Fibroblast of upper back skin (primary cell): ENCODE measurements at places on chromosomes 12 and 14.

DNA sequence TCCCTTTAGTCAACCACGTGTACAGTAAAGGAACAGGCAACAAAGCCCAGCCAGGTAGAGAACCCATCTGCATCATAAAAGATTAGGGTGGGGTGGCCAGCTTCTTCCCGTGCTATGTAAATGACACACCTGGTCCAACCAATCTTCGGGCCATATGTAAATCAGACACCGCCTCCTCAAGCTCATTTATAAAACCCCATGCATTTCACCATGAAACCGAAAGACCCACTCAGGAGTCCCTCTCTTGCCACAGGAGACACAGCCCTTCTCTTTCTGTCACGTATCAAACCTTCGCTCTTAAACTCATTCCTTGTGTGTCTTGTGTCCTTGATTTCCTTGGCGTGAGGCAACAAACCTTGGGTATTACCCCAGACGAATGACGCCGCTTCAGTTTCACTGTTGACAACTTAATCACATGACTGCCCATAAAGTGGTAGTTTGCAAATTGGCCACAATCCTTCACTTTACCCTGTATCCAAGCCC is 59.8 kb upstream of the TBPL2 start:
- DNase-seq = no peak

GRCh38 chr12:29159661-29160060 is 10.6 kb downstream of the FAR2 start:
- no peak for DNase-seq

DNA sequence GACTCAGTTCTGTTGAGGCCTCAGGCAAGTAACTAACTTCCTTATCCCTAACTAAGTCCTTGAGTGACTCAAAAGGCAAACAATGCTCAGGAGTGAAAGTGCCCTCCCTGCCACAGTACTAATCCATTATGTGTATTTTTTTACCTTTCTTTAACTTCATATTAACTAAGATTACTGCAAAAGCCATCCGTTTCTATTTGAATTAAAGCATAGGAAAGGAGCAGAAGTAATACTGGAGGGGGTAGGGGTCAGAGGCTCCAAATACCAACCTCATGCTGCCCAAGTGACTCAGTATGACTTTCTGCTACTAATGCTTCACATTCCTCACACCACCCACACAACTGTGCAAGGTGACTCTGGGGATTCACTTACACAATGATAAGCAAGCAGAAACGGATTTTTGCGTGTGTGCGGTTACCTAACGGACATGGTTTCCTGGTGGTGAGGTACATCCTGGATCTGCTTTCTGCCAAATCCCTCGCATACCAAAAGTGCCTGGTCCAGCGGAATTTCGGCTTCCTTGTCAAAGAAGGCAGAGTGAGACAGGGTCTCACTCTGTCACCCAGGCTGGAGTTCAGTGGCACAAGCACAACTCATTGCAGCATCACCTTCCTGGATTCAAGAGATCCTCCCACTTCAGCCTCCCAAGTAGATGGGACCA is 25.1 kb downstream of the MOK start:
- DNase-seq = peak; percentile 93

DNA sequence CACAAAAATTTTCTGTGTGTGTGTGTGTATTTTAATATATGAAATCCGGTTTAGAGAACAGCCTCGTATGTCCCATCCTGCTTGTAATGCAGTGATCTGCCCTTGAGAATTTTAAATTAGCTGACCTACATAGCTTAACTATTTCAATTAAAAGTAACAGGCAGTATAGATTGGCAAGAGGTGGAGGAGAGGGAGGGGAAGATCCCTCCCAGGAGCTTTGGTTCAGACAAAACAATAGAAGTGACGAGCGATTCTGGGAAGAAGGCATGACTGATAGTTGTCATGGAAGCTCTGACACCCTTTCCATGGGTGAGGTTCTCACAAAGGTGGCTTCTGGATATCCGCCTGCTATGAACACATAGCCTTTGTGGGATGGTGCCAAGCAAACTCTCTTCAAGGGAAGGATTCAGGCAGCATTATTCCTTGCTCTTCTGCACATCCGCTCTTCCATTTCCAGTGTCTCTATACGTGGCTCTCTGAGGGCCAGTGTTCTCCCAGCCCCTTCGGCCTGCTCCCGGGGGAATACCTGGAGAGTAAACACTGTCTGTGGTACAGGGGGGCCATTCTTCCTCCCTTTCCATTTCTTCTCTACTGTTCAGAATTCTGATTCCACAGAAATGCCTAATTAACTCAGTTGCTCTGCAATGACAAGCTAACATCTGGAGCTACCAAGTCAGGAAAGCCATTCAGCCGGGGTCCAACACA is 182.0 kb downstream of the CACNA1C start:
- no peak for DNase-seq

- DNase-seq = peak; percentile 4
Observed at GRCh38 chr12:13780453-13780852, 200.9 kb downstream of the GRIN2B start.

DNA sequence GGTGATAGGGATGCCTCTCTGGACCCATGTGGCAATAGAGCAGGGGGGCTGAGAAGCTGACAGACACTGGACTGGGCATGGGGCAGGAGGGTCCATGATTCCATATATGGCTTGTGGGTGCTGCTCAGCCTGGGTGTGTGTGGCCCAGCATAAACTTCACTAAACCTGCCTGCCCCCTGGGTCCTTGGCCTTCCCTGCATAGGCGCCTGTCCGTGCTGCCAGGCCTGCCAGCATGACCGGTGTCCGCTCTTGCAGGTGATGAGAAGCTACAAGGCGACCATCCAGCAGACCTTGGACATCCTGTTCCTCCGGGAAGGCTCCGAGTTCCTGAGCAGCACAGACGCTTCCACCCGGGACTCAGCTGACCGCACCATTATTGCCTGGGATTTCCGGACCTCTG is 61.6 kb downstream of the BEGAIN start:
- no peak for DNase-seq

- DNase-seq = no peak
Observed at GRCh38 chr12:948238-948637, 1.3 kb downstream of the RAD52 start.

DNA sequence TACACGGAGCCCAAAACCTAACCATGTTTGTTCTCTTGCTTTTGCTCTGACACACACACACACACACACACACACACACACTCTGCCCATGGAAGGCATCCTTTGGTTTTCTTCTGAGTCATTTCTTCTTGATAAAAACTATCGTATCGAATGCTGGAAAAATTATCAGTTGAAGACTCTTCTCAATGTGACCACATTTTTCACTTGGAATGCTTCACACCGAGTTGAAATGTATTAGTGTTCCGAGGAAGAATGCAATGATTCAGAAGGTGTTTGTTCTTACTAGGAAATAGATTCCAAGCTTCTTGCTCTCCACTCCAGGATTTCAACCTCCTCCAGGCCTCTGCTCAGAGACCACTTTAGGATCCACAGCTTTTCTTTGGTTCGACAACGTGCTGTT is 226.3 kb downstream of the MON2 start:
- DNase-seq = peak; percentile 97

GRCh38 chr12:51622564-51622963 is 31.5 kb downstream of the SCN8A start:
- peak; percentile 73 for DNase-seq

DNA sequence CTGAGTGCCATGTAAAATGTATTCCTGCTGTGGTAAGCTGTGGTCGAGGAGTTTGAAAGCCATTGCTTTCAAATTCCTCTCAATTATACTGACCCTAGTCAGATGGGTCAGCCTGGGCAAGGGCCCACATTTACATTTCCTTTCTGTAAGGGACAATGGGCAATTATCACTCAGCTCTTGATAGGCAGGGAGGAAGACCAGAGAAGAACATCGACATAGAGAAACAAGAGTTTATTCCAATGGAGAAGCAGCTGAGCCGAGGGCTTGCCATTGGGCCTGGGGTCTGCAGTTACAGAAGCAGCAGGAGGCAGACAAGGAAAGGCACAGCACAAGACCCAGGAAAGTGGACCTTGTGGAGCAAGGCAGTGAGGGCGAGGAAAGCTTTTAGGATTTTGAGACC is 9.7 kb downstream of the NRIP2 start:
- no peak for DNase-seq

DNA sequence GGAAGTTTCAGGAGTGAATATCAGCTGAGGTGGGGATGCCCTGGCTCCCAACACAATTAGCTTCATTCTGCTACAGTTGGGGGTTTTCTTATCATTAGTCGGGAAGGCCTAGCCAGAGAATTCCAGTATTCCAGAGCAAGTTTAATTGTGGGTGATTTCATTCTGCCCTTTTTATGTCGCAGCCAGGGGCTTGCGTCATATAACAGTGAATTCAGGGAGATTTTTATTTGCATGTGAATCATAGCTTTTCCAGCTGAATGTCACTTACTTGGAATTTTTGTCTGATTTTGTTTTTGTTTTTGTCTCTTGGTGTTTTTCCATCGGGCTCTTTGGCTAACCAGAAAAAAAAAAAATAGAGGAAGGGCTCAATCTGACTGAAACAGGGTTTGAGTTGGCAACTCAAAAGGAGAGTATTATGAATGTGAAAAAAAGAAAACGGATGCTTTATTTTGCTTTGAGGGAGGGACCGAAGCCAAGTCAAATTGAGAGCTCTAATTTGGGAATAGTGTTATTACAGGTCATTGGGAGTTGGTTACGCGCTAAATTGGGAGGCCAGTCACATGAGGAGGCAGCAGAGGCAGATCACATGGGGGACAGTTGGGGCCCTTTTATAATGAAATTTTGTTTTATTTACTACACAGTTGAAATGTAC is 119.4 kb downstream of the SAMD4A start:
- DNase-seq = peak; percentile 79

DNA sequence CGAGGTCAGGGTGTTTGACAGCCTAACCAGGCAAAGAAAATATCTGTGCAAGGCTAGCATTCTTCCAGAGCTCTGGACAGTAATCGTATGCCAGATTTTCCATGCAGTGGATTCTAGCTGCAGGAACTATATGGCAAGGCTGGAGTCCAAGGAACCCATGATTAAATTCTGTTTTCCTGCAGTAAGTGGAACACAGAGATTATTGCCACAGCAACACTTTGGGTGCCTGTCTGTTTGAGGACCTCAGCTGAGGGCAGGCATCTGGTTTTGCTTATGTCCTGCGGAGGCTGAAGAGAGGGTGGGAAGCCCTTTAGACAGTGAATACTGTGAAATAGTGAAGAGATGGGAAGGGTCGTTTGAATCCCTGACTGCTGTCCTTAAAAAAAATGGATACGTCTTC is 104.4 kb downstream of the DAD1 start:
- peak; percentile 50 for DNase-seq

DNA sequence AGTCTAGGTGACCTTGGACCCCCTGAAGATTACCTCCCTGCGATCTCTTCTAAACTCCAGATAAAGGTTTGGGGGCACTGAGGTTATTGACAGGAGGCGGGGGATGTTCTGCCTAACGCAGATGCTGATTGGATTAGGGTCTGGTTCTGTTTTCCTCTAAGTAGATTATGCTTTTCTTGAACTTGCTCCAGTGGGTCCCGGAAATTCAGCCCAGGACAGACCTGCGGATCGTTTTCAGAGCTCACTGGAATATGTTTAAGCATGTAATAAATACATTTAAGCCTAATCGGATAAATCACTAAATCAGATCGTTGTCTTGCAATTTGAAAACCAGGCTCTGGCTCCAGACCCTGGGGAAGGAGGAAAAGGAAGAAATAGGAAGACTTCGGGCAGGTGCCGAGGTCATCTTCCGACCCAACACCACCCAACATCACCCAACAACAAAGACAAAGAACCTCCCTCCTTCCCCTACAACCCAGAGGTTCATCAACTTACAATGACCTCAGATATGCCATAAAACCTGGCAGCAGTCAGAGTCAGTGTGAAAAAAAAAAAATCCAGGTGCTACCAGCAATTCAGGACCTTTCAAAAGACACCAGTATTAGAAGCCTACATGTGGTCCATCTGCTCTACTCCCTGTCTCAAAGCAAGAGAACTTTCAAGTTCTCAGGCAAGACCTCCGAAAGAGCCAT is 148.4 kb downstream of the KSR2 start:
- DNase-seq = no peak

DNA sequence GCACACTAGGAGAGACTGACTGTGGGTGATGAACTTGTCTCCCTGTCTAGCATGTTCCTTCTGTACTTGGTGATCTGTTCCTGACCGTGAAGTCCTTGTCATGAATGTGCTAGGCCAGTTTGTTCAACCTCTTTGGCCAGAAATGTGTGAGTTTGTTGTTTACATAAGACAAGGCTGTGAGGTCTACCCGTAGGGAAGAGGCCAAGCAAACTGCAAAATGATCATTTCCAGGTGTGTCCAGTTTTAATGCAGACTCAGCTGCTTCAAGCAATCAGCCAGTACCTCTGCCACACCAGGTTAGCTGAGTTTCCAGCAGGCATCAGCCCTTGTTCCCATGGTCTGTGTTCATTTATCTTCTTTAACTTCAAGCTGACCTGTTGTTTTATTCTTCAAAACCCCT is 440.2 kb downstream of the FUT8 start:
- DNase-seq = no peak

DNA sequence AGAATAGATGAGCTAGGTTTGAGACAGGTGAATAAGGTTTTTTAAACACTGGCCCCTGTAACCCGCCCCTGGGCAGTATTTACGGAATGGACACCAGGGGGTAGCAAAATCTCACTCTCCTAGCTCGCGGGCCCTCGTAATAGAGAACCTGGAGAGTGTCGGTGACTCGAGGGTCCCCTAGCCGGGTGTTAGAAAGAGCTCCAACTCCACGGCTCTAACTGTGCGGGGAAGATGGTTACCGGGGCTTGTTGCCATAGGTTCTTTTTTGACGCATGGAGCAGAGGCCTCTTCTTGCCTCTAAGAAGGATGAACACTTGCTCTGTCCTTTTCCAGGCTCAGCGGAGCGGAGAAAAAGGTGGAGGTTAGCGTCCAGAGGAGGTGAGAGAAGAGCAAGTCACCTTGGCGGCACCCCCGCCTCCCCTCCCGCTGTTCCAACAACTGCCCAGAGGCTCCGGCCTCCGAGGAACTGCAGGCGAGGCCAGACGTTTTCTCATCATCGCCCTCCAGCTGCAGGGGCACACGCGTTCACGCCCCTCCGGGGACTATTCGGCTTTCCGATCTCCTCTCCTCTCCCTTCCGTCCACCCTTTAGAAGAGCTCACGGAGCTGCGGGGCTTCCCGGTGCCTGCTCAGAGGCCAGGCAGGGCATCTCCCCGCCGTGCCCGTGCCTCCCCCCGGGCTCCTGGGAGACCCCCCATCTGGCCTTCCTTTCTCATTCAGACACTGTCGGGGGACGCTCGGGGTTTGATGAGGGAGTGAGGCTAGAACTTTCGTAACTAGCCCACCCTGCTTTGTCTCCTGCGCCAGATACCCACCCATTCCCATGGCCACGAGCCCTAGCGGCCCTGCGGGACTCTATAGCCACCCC is 1.4 kb upstream of the ARHGEF40 start:
- peak; percentile 68 for DNase-seq

DNA sequence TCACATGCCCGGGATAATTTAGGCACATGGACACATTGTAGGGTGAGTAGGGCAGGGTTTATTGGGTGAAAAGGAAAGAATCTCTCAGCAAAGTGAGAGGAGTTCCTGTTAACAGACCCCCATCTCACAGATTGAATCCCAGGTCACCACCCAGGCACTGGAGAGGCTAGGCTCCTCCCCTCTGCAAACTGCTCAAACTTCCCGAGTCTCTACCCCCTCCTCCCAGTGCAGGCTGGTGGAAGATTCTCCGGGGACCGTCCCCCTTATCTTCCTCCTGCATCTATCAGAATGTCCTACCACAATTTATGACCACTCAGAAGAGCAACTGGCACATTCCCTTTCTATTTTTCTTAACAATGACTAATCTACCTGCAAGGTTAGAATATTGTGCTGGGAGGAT is 126.0 kb downstream of the NTF3 start:
- DNase-seq = no peak

- DNase-seq = peak; percentile 46
Observed at GRCh38 chr12:67740711-67741110, 92.2 kb downstream of the DYRK2 start.
